PC-3 (cell line): ENCODE measurements at places on chromosomes 3 and 15. TPM values are rescaled to one million over a fixed set of nuclear protein-coding genes. Genes with fewer than 3 reads are reported as not detected.

DNA sequence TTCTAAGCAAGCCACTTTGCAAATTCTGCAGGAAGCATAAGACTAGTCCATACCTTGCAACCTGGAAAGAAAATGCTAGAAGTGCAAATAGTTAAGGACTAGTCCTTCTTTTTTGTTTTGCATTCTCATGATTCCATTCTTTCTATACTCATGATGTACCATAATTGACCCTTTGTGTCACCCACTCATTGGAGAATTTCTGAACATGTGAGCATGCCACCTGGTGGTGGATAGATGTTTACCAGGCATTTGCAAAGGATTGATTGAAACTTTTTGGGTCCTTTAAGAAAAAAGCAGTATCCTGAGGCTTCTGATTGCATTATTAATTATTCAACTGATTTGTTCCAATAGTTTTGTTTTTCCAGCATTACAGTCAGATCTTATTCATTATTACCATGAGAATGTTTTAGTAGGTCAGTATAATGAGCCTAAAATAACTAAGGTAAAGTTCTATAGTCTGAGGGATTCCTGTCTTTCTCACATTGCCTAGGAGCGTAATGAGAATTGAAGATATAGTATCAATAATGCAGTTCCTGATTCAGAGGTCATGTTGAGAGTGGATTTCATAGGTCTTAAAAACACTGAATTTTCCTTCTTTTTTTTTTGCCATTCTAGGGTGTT lies 20.2 kb upstream of the DIPK2A start:
- peak; percentile 54 for DNase-seq

DNA sequence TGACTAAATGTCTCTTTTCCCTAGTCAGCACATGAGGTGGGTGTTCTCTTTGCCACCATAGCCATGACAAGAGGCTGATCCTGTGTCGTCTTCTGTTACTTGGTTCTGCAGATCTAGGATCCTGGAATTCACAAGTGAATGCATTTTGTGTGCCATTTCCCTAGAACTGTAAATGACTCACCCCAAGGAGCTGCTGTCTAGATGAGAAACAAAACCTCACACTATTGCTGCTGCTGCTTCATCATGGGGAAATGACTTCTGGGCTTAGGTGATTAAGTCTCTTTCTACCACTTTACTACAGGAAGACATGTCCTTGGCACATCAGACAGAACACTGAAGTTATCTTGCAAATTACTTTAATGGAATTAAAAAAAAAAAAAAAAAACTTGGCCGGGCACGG lies 54.9 kb downstream of the SLCO3A1 start:
- DNase-seq: peak; percentile 6

- DNase-seq: no peak
Measured at GRCh38 chr3:3069723-3070122, 40.5 kb downstream of the IL5RA start.

DNA sequence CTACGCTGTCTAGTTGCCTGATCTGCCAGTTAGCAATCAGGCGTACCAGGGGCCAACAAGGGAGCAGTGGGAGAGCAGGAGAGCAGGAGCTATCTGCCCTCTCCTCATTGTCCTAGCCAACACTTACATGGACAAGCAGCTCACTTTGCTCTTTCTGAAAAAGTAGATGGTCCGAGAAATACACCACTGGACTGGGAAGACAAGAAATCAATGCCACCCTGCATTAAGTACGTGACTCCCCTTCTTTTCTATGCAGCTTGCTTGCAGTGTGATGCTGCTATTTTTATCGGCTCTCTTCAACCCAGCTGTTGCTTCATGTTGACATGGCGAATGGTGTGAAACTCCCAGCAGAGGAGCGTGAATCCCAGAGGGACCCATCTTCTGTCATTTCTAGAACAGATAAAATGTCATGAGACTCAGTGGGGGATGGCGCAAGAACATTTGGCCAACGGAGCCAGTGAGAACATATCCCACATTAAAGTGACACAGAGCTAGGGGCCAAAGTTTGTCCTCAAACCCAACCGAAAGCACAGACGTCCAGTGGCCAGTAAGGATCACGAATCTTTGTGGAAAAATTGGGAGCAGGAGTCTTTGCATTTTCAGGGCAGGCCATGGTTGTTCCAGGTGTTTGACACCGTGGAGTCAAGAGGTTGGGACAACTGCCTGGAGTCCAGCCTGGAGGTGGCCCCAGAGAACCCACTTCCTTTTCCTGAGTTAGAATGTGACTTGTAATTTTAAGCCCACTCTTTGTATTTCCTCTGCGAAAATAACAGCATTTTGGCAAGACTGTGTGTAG lies 53.7 kb upstream of the MEF2A start:
- no peak for DNase-seq

DNA sequence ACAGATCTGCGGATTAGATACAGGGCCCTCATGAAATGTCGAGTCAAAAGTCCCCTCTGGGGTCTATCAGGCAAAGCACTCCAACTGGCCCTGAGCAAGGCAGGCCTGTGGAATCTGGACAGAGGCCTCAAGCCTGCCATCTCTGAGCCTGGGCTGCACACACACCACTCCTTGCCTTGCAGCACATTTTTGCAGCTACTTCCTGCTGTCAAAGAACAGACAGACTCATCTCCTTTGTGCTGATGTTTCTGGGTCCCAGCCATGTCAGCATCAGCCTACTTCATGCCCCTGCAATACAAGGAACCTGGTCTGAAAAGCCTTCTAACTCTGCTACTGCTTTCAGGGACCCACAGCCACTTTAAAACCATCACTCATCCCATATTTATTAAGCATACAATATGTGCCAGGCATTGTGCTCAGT lies 60.6 kb upstream of the IL12A start:
- peak; percentile 58 for DNase-seq

DNA sequence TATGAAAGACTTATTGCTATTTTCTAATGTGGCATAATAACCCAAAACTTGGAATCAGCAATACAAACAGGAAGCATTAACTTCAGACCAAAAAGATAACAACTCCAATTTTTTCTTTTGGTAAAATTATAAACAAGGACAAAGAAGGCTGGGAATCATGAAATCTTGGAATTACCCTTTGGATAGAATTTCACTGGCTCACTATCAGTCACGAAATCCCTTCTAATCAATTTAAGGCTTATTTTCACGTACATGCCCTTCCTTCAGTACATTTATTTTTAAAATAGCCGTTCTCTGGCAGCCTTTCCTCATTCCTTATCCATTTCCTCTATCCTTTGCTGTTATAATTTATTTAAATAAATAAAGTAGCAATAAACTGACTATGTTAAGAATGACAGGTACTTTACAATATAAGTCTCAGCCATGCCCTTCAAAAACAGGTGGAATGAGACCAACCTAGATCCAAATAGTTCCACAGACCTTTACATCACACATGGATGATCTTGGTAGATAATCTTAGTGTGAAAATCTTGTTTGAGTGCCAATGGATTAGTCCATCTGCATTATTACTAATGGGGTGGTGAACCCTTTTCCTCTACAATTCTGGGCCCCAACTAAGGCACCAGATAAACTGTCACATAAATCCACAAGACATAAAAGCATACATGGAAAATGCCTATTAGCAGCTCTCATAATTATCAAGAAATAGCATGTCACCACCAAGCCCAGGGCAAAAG lies 38.9 kb downstream of the ABI3BP start:
- no peak for DNase-seq

GRCh38 chr3:151316267-151316991 lies at the start of gene GPR87:
GPR87 (minus strand) TSS chr3:151316820; CDS start chr3:151300100, 16,720 bp downstream.
- DNase-seq: peak; percentile 95

GRCh38 chr3:40593351-40593750 lies 68.6 kb downstream of the ZNF621 start:
- DNase-seq: no peak

GRCh38 chr15:85976986-85977385 lies 102.7 kb upstream of the AGBL1 start:
- DNase-seq: peak; percentile 38

AMOTL2 gene
- total RNA-seq: 96.0 and 124 TPM in 2 replicates

CILP gene
- total RNA-seq: not detected in 2 replicates
